Naive thymus-derived CD4-positive, alpha-beta T cell (primary cell): ENCODE measurements at places on chromosomes 5 and 9. TPM values are rescaled to one million over a fixed set of nuclear protein-coding genes. Genes with fewer than 3 reads are reported as not detected.
A peak's percentile ranks its signal among the peaks of the same experiment; 100 is the strongest.

- no peak overlapping the region for H3K27ac ChIP-seq
- no peaks in the 10 kb centered on the region for H3K36me3 ChIP-seq
- peak overlapping the region; percentile 64 for H3K4me3 ChIP-seq
- H3K4me1 ChIP-seq = peaks cover 3% of the 10 kb centered on the region
Measured at GRCh38 chr9:36166168-36166927, 2.8 kb upstream of the CCIN start.

The DMAC1 gene
- polyA plus RNA-seq = 17.9 TPM

DNA sequence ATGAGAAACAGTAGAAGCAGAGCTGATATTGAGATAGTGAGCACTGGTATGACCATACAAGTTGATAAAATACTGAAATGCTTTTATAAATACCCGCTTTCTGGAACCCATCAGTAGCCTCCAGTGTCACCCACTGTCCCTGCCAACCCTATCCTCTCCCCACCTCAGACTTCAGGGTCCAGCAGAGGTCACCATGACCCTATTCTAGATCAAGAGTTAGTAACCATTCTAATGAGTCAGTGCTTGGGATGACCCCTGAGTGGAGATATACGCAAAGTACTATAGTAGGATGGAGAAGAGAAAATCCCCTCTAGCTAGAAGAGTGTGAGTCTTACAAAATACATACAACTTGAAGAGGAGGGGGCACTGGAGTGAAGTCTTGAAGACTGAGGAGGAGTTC lies 297.9 kb upstream of the BRINP1 start:
- H3K4me3 ChIP-seq = no peak overlapping the region
- no peaks in the 10 kb centered on the region for H3K27me3 ChIP-seq
- no peaks in the 10 kb centered on the region for H3K36me3 ChIP-seq
- no peaks in the 10 kb centered on the region for H3K4me1 ChIP-seq
- no peak for DNase-seq

DNA sequence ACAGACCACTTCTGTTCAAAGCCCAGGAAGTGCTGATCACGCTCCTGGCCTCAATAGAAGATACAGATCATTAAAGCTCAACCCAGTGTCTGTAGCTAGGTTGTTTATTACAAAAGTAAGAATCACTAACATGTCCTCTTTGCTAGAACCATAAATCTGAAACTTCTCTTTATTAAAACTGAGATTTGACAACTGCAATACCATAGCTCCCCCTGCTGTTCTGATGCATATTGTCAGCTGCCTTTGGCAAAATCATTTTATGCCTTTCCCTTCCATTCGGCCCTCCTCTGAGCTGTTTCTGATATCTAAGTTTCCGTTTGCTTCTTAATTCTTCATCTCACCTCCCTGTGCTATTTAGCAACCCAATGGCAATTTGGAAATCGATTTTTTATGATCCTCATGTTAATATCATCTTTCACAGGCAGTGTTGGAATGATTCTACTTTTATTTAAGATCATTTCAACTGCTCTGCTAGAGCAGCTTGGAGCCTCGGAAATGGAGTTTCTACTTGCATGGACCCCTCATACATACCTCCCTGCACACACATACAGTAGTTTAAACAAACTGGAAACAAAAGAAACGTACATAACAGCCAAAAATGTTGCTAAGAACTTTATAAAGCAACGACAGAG lies 998.8 kb downstream of the MAT2B start:
- H3K27me3 ChIP-seq = no peaks in the 10 kb centered on the region
- no peaks in the 10 kb centered on the region for H3K36me3 ChIP-seq
- DNase-seq = no peak
- H3K4me1 ChIP-seq = no peaks in the 10 kb centered on the region
- H3K27ac ChIP-seq = no peak overlapping the region
- no peak overlapping the region for H3K4me3 ChIP-seq

- H3K27me3 ChIP-seq = no peaks in the 10 kb centered on the region
- no peak overlapping the region for H3K4me3 ChIP-seq
- no peak overlapping the region for H3K27ac ChIP-seq
- peaks cover 7% of the 10 kb centered on the region for H3K4me1 ChIP-seq
- H3K36me3 ChIP-seq = no peaks in the 10 kb centered on the region
- DNase-seq = no peak
Measured at GRCh38 chr9:71820403-71820921, 52.1 kb upstream of the CEMIP2 start.

DNA sequence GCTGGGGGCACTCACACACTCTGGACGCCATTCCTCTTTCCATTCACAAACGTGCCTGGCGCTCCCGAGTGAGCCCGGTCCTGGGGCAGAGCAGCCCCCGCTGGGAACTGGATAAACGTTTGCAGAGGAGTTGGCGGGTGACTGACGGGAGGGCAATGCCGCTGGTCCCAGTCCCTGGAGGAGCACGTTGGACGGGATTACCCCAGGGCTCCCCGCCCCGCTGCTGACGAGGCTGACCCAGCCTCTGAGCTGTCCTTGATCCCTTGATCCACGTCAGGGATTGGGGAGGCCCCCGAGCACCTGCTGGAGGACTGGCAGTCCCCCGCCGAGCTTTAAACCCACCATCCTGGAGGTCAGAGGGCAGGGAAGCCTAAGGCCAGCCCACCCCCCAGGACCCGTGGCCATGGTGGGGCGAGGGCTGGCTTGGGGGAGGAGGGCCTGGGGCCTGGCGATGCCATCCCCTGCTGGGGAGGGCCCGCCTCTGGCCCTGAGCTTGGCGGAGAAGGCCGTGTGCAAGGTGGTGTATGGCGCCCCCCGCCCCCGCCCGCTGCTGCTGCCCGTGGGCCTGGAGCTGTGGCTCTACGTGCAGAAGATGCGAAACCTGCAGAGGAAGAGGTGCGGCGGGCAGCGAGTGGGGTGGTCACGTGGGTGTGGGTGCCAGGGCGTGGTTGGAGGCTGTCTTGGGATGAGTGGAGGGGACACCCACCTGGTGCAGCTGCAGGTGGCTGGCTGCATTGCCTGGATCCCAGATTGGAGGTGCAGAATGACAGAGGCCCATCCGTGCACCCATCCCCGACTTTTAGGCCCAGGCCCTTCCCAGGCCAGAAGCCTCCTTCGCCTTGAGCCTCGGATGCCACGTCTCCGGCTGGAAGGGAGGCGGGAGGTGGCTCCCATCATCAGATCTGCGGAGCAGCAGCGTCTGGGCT lies 4.5 kb downstream of the GPSM1 start:
- H3K36me3 ChIP-seq = no peaks in the 10 kb centered on the region
- no peak overlapping the region for H3K27ac ChIP-seq

The MIER3 gene
- 10.8 TPM for polyA plus RNA-seq

DNA sequence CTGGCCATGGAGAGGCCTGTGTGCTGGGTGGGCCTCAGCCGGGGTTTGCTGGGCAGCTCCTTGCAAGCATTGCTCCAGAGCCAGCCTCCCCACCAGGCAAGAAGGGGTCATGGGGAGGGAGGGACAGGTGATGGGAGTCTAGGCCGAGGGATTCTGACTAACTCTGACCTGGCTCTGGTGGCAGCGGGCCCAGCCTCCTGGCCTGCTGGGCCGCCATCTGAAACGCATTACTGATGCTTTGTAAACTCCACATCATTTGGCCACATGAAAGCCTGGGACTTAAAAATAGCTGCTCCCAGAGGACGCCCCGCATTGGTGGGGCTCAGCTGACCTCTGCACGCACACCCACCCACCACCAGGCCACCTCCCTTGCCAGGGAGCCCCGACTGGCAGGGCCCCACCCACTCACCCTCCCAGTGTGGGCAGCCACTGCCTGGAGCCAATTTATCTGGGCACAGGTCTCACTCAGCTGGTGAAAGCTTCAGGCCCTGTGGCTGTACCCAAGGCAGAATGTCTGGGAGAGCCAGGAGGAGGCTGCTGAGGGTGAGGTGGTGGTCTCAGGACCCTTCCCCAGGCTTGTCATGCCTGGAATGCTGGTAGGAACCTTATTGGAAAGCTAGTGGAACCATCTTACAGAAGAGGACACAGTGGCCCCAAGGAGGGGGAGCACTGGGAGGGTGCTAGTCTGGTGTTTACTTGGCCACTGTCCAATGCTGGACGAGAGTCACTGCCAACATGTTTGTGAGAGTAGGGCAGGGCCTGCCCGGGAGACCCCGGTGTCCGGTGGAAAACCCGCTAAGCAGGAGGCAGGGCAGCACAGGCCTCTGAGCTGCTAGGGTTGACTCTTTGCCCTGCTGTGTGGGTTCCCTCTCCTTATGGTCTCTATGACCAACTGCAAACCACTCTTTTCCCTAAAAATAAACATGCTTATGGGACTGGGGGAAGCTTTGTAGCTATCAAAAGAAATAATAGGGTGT lies 10.8 kb downstream of the TCF7 start:
- peak overlapping the region; percentile 97 for H3K27ac ChIP-seq
- H3K27me3 ChIP-seq = no peaks in the 10 kb centered on the region
- no peak for DNase-seq
- H3K4me1 ChIP-seq = peaks cover 100% of the 10 kb centered on the region

DNA sequence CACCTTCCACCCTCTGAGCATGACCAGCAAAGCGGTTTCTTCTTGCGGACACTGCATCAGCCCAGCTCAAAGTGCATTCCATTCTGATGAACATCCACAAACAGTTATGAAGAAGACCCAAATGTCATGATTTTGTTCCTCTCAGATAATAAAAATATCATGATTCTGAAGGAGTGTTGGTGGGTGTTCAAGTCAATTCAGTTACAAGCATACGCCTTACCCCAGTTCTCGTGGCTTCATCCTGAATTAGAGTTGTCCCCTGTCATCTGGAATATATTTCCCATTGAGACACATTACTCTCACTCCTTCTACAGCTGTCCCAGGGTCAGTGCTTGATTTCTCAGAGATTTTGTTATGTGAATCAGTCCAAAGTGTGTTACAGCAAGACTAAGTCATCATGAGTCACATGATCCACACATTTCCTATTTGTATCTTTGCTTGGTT lies 325.4 kb downstream of the RFX3 start:
- no peaks in the 10 kb centered on the region for H3K4me1 ChIP-seq
- H3K27me3 ChIP-seq = no peaks in the 10 kb centered on the region
- H3K4me3 ChIP-seq = no peak overlapping the region
- H3K27ac ChIP-seq = no peak overlapping the region
- no peak for DNase-seq

GRCh38 chr9:89097219-89097618 lies 81.4 kb downstream of the SHC3 start:
- no peaks in the 10 kb centered on the region for H3K36me3 ChIP-seq
- H3K27me3 ChIP-seq = no peaks in the 10 kb centered on the region
- no peak overlapping the region for H3K4me3 ChIP-seq
- no peak overlapping the region for H3K27ac ChIP-seq
- no peak for DNase-seq
- no peaks in the 10 kb centered on the region for H3K4me1 ChIP-seq

GRCh38 chr9:88820055-88820454 lies 171.2 kb upstream of the S1PR3 start:
- H3K4me1 ChIP-seq = no peaks in the 10 kb centered on the region
- no peaks in the 10 kb centered on the region for H3K36me3 ChIP-seq
- no peak for DNase-seq
- no peaks in the 10 kb centered on the region for H3K27me3 ChIP-seq

DNA sequence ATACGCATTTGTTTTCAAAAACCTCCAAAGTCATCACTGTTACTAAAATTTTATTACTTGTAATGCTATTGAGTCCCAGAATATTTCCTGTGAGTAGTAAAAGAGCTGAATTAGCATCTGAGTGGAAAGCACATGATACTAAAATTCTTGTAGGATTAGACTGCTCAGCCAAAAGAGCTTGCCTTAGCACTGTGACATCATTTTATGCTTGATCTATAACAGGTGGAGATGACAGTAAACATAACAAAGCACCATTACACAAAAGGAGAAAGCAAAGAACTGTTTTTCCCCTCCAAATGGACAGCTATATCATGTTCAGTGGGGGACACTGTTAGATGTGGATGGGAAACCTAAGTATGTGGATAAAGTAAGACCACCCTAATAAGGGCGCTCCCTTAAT lies 5.8 kb upstream of the JAK2 start:
- H3K27me3 ChIP-seq = no peaks in the 10 kb centered on the region
- no peaks in the 10 kb centered on the region for H3K36me3 ChIP-seq
- no peak overlapping the region for H3K4me3 ChIP-seq
- H3K4me1 ChIP-seq = peaks cover 5% of the 10 kb centered on the region

The FOXD4 gene
- polyA plus RNA-seq = 0.09 TPM

- no peaks in the 10 kb centered on the region for H3K27me3 ChIP-seq
- H3K36me3 ChIP-seq = no peaks in the 10 kb centered on the region
- H3K4me1 ChIP-seq = peaks cover 12% of the 10 kb centered on the region
- no peak overlapping the region for H3K27ac ChIP-seq
Measured at GRCh38 chr5:87015901-87016300, 251.8 kb upstream of the RASA1 start.

DNA sequence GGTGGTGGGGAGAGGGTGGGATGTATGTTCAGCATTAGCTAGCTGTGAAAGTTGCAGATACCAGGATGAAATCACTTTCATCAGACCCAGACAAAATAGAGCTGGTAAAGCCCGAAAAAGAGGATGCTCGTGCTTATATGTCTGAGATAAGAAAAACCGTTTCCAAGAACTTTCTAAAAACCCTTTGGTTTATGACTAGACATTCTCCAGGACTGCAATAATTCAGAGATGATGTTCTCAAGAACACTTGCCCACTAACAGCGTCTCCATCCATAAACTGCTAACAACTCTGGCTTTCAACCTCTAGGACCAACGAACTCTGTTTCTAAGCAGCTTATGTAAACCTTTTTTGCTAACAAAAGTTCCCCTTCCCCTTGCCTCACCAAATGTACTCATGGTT lies 8.4 kb upstream of the AMACR start:
- H3K27ac ChIP-seq = no peak overlapping the region
- no peak for DNase-seq
- H3K4me3 ChIP-seq = no peak overlapping the region
- H3K36me3 ChIP-seq = no peaks in the 10 kb centered on the region
- no peaks in the 10 kb centered on the region for H3K27me3 ChIP-seq
- H3K4me1 ChIP-seq = no peaks in the 10 kb centered on the region

The YTHDC2 gene
- polyA plus RNA-seq = 8.1 TPM

The DNM1 gene
- polyA plus RNA-seq = not detected

GRCh38 chr9:96040591-96041461 lies 165.3 kb downstream of the ERCC6L2 start:
- no peaks in the 10 kb centered on the region for H3K4me1 ChIP-seq
- no peak overlapping the region for H3K4me3 ChIP-seq
- no peaks in the 10 kb centered on the region for H3K27me3 ChIP-seq

DNA sequence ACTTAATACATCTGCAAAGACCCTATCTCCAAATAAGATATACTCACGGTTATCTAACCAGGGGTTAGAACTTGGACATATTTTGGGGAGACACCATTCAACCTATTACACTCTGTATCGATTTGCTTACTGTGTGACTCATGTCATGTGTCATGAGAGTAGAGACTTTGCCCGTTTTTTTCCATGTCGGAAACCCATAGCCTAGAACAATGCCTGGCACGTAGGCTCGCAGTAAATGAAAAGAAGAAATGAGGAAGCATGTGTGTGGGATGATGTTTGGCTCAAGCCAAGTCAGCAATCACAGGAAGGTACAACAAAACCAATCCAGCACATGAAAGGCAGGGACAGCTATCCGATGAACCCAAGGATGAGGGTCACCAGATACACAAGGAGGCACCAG lies 94.6 kb upstream of the DNAH5 start:
- no peak overlapping the region for H3K4me3 ChIP-seq
- H3K4me1 ChIP-seq = no peaks in the 10 kb centered on the region
- H3K36me3 ChIP-seq = no peaks in the 10 kb centered on the region
- no peaks in the 10 kb centered on the region for H3K27me3 ChIP-seq
- H3K27ac ChIP-seq = no peak overlapping the region
- DNase-seq = no peak

GRCh38 chr5:180233729-180234128 lies 24.7 kb upstream of the RASGEF1C start:
- H3K4me3 ChIP-seq = no peak overlapping the region
- peaks cover 9% of the 10 kb centered on the region for H3K36me3 ChIP-seq
- H3K27ac ChIP-seq = no peak overlapping the region
- no peak for DNase-seq
- no peaks in the 10 kb centered on the region for H3K4me1 ChIP-seq
